Endothelial cell (in vitro differentiated cells): ENCODE measurements at places on chromosomes 5 and 9.

DNA sequence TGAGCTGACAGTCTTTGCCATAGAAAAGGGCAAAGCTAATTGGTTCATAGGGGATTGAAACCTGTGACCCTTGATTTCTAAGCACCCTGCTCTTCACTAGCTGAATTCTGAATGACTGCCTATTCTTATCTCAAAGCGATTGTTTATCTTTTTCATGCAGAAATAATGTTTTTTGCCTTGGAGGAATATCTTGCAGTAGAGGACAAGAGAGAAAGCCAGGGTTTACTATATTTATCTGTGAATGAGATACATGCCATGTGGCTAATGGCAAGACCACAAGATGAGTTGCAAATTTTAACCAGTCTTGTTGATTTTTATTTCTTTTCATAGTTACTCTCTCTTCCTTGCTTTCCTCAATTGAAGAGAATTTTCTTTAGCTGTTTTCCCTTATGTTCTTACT is 185.0 kb downstream of the CNTLN start:
- DNase-seq = no peak

- no peak for DNase-seq
These were observed 51.7 kb downstream of the SH3GL2 start for GRCh38 chr9:17630531-17630949.

- no peak for DNase-seq
These were observed 111.1 kb downstream of the RGS3 start for GRCh38 chr9:113574441-113575262.

DNA sequence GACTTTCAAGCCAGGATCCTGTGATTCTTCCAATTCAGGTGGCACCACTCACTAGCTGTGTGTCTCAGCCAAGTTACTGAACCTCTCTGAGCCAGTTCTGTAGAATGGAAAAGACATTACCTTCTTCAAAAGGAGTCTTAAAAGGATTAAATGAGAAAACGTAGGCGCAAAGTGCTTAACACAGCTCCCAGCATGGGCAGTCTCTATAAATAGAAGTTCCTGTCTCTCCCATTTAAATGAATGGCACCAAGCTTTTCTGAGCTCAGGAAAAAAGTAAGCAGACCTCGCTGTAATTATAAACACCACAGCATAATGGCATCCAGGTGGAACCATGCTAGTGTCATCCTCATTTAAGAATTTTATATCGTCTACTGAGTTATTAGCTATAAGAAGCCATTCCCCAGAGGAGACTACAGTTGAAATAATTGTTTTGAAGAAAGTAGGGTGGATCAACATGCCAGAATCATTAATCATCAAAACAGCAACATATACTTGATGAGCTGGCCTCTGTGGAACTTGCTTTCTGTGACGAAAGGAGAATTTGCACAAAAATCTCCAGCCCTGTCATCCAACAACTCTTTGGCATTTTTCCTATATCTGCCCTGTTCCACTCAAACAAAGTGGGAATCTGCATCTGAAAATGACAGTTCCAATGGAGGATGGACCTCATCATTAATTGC is 188.9 kb downstream of the SPOCK1 start:
- no peak for DNase-seq

DNA sequence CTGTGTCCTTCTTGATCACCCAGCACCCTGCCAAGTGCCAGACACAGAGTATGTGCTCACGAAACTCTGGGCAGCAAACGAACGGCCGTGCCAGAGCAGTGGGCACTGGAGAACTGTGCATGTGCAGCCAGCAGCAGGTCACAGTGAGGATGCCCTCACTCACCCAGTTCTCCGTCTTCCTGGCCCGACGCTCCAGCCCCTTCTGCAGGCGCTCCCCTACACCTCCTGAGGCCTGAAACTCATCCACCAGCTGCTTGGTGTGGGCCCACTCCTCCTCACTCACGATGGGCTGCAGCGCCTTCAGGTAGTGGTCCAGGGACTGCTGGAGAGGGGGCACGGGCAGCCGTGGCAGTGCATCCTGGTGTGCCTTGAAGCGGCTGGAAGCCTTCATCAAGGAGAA is 2.9 kb downstream of the CRAT start:
- DNase-seq = no peak

GRCh38 chr9:75063556-75064305 is 24.2 kb downstream of the NMRK1 start:
- no peak for DNase-seq
